ENCODE measurements at places on chromosomes 13 and 19.

- no peak for DNase-seq
Measured at GRCh38 chr19:5141850-5142724, 173.2 kb downstream of the KDM4B start.

DNA sequence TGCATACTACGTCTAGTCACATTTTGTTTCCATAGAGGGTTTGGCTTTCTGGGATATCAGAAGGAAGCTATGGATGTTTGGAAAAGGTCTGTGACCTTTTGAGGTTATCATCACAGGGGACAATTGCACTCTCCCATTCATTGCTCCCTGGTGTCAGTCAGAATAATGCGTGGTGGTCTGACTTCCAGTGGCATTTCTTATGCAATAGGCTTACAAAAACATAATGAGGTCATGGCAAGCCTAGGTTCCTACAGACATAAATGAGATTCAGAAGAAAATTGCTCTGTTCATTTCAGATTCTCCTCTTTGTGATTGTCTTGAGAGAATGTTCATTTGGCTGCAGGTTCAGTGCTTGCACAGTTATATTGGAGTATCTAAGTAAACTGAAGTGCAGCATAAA is 54.6 kb downstream of the ARHGAP35 start:
- DNase-seq, result no peak

DNA sequence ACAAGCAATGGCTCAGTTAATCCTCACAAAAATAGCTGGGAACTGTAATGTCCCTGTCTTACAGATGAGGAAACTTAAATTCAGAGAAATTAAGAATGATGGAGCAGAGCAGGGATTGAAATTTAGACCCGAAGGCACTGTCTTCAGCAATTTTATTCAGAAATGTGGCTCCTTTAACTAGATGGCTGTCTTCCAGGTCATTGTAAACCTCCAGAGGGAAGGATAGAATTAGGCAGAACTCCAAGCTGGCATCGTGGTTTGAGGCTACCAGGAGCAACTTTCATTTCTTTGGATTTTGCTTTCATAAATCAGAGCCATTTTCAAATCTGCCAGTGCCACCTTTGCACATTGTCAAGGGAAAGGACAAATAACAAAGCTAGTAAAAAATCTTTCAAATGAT is 339.0 kb downstream of the DCT start:
- no peak for DNase-seq

- DNase-seq, result no peak
Measured at GRCh38 chr19:409516-410242, 732 bp upstream of the C2CD4C start.

DNA sequence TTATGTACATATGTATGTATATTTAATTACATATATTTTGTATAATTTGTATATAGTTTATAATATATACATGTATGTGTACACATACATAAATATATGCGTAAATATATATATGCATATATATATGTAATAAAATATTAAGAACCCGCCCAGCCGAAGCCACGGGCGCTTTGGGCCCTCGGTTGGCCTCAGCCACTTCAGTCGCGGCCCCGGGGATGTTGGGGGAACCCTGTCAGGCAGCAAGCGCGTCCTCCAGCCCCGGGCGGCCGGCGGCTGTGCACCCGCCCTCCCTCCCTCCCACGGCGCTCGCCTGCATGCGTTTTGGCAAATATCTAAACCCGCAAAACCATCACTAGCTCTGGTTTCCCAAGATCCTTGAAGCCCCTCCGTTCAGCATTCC is 7.9 kb upstream of the ZNF606 start:
- no peak for DNase-seq

DNA sequence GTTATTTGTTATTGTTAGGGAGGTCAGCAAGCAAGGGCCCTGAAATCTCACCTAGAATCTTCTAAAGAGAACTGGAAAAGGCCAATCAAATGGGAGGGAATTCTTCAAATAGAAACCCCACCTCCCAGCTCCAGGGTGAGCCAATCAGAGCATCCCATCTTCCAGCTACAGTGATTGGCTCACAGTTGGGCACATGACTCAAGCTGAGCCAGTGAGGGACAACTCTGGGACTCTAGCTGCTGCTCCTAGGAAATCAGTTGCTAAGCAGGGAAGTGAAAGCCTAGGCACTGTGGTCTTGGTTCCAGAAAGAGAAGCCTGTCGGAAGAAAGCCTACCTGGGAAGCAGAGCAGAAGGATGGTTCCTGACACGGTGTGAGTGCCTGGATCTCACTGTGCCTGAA is 13.4 kb downstream of the TM6SF2 start:
- no peak for DNase-seq

DNA sequence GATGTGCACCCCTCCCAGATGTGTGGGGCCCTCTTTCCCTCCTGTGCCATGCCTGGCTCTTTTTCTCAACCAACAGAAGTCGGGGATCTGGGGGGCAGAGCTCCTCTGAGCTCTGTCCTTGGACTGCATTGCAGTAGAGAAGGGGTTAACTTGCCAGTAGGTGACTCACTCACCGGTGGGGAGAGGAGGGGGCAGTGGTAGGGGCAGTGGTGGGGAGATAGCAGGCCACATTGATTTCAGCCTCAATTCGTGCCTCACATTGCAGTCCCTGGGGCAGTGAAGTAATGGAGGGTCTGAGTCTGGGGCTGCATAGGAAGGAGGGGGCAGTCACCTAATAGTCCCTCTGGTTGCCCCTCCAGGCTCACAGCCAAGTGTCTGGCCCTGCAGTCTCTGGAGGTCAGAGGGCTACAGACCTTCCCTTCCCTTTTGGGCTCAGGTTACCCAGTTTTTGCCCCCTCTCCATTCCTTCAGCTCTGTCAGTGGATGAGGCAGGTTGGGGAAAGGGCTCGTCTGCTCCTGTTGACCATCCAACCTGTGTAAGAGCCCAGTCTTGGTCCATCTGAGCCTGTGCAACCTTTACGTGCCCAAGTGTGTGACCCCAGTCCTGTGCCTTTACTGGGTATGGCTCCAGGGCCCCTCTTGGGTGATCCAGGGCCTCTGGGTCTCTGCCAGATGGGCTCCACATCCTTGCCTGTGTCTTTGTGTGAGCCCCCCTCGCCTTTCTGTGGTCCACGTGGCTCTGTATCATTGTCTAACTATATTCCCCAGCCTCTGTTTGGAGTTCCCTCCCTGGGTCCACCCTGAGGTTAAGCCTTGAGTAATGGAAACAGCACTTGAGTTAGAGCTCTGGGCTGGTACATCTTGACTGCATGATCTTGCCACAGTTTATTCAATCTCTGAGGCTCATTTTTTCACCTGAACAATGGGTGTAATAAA is 13.0 kb downstream of the CIC start:
- no peak for DNase-seq

DNA sequence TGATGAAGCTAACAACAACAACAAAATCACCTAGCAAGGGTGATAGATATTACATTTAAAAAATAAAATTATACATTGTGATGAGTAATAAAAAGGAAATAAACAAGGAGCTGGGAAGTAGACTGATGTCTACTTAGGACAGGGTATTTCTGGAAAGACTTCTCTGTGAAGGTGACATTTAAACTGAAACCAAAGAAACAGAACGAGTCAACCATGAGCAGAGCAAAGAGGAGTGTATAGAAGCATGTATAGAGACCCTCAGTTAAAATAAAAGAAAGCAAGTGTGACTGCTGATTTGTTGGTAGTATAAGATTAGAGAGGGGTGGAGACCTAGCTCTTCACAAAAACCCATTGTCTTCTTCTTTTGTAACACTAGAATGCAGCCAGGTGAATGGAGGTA is 53.0 kb upstream of the TDRD3 start:
- DNase-seq, result no peak

DNA sequence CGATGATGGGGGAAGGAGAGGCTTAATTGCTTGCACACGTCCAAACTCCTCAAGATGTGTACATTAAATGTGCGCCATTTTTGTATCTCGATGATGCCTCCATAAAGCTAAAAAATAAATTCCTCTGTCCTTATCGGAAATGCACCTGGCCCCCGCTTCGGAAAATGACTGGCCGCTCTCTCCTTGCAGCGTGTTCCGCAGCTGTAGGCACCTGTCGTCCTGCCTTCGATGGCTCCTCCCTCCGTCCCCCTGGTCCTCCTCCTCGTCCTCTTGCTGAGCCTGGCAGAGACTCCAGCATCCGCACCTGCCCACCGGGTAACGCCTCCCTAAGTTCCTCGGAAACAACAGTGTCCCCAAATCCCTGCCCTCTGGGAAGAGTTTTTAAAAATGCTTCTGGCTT is 1.1 kb downstream of the GALP start:
- no peak for DNase-seq

DNA sequence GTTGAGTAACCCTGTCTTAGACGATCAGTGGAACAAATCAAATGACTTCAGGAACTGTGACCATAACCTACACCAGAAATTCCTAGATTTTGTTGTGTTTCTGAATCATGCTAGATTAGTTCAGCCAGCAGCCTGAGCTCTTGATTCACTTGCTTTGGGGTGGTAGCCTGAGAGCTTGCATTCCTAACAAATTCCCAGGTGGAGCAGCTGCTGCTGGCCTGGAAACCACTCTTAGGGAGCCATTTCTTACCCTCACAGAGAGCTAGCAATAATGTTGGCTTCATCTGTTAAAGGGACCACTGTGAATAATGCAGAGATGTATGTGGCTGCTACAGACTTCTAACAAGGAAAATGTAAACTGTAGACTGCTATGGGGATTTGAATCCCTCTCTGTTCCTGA is 388.1 kb upstream of the PRR20A start:
- no peak for DNase-seq

DNA sequence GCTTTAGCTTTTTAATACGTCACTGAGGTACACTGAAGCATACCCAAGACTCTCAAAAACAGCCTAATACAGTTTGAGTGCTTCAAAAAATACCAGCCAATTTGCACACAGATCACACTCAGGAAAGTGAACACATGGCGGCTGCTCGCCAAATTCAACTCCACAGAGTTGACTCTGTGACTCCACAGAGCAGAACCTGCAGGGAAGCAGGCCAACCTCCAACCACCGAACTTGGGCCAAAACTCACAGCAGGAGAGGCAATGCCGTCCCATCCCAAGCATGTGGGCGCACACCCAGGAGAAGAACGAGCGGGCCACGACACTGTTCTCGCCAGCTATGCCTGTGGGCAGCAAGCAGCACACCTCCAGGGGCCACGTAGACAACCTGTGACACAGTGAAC is 21.1 kb downstream of the ELL start:
- no peak for DNase-seq

DNA sequence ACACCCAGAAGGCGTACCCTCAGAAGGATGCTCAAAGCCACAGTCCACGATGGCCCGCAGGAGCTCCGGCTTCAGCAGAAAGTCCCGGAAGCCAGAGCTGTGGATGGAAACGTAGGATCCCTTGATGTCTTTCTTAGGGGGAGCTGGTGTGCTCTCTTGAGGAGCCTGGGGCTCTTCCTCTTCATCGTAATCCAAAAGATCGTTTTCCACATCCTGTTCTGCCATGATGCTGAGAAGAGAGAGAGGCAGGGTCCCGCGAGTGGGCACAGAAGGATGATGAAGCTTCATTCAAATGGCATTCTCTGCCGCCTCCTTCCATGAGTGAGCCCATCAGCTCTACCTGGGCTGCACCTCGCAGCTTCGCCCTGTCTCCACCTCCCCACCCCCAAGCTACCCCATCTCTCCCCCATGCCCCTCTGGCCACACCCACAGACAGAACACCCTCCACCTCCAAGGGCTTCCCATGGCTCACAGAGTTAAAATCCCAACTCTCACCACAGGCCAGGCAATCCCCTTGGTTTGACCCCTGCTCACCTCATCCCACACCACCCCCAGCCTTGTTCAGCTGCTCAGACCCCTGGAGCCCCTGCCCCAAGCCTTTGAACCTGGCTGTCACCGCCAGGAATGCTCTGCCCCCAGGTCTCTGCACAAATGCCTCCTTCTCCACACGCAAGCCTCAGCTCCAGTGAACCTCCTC is 6.0 kb downstream of the DDX39A start:
- no peak for DNase-seq

DNA sequence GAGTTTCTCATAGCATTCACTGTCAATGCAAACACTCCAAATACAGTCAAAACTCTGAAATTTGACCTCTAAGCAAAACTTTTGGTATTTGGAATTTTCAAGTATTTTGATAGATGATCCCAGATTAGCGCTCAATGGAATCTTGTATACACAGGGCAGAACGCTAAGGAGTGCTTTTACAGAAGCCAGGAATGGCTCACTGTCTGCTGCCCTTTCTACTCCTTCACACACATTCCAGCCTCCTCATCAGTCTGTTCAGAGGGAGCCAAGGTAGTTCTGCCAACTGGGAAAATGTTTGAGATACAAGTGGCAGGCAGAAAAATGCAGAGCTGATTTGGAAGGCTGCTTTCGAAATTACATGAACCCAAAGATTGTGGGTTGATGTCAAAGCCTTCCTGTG is 4.4 kb upstream of the STARD13 start:
- DNase-seq, result no peak

DNA sequence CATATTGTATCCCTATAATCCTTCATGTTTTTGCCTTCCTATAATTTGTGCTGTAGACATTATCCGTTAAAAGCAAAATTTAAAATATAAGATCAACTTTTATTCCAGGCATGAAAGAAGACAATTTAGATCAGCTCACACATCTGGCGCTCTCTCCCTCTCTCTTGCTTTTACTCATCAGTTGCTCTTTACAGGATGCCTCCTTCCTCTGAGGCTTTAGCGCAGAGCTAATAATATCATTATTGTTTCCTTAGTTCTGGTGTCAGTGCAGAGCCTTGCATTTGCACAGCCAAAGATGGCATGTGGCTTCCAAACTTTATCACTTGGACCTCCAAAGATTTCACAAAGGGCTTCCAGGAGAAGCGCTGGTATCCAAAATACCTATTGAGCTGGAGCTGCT is 295.1 kb downstream of the FGF9 start:
- no peak for DNase-seq

DNA sequence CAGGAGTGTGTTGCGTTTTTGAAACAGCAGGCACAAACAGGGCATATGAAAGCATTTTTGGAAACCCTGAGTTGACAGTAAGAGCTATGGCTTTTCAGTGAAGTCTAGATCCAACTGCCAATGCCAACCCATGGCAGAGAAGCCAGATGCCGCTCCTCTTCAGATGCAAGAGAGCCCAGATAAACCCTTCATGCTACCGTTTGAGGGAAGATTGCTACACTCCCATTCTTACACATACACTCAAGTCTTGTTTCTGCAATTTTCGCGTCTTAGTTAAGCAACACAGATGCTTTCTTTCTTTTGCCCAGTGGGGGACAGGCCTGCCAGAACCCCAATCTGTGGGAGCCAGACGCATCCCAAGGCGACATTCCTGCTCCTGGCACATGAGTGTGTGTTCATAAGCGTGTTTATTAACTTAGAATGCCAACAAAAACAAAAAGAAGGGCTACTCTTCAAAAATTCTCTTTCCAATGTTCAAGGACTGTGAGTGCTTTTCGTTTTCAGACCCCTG is 10.4 kb downstream of the BORCS8 start:
- DNase-seq, result no peak

- DNase-seq, result no peak
Measured at GRCh38 chr19:1944088-1944915, 3.3 kb downstream of the CSNK1G2 start.

- DNase-seq, result no peak
Measured at GRCh38 chr19:38371081-38371480, 3.3 kb upstream of the PSMD8 start.

DNA sequence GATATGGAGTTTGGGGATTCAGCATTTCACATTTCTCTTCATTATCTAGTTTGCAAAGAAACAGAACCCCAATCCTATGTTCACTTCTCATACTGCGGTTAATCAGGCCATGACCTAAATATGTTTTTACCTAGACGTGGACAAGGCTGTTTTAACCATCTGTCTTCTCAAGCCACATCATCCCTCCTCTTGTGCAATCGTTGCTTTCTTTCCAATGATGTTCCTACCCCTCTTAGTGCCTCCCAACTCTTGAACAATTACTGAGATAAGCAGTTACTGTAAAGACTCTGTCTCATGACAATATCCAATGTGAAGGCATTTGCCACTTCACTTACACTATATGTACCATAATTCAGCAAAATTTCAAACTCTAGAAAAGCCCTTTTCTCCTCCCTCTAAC is 406.2 kb downstream of the LIG4 start:
- no peak for DNase-seq

Data from cortex of kidney (tissue), 1 donor.